Left forelimb (tissue), 1 donor: ENCODE measurements at places on chromosomes 5 and 9.

DNA sequence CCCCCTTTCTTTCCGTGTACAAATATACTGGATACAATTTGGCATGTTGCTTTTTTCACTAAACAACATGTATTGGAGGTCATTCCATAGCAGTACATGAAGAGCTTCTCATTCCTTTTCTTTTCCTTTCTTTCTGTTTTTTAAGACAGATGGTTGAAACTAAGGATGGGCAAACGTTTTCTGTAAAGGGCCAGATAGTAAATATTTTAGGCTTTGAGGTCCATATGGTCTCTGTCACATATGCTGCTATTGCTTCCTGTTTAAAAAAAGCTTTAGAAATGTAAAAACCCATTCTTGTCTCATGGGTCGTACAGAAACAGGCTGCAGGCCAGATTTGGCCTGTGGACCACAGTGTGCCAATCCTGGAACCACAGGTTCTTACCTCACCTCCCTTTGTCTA lies 160.1 kb downstream of the ACER2 start:
- no peak for DNase-seq

DNA sequence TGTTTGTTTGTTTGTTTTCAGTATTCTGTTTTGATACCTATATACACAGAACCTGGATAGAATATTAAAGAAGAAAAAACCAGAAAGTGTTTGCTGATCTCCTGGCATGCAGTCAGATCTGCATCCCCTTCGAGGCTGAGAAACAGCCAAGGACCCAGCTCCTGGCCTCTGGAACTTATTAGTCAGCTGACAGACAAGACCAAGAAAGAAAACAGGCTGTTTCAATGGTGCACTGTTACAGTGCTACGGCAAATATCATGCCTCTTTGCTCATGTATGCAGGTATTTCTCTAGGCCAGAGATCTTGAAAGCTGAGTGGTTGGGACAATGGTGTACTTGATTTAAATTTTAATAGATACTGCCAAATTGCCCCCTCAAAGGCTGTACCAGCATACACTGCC lies 95.0 kb downstream of the C5orf15 start:
- DNase-seq = no peak

DNA sequence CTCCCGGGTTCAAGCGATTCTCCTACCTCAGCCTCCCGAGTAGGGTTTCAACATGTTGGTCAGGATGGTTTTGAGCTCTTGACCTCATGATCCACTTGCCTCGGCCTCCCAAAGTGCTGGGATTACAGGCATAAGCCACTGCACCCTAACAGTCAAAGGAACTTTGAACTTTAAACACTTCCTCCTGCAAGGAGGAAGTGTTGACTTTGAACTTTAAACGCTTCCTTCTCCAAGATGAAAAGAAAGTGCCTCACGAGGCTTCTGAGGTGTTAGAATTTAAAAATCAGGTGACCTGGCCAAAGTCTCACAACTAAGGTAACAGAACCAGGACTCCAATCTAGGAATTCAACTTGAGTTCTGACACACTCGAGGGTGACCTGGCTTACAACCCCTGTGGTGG lies 150.9 kb downstream of the BRINP1 start:
- DNase-seq = no peak

- no peak for DNase-seq
Measured at GRCh38 chr9:98147582-98147981, 28.6 kb upstream of the TRIM14 start.

DNA sequence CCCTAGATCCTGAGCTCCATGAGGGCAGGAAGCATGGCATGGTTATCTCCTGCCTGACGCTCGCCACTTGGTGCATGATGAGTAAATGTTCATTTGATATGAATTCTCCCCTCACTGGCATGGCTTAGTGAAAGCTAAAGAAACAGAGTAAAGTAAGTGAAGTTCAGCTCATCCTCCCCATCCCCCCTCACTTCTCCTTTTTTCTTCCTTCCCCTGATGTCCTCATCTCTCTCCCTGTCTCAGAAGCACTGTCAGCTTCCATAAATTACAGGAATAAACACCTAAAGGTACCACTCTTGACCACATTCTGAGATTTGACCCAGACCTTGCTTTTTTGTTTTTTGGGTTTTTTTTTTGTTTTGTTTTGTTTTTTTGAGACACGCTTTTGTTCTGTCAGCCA lies 73.3 kb downstream of the SNX18 start:
- no peak for DNase-seq

DNA sequence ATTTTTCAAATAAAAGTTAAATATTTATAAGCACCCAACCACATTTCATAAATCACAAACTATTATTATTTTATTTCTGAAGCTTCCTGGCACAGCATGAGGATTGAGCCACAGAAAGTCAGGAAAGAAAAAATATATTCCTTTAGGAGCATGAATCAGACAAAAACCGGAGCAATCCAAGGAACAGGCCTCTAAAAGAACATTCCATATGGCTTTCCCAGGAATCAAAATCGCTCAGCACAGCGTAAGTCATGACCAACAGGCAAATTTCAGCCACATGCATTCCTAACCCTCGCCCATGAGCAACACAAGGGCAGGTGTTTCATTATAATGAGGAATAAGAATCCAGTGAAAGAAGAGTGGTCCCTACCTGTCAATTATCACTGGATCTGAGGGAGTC lies 26.7 kb downstream of the EBF1 start:
- DNase-seq = no peak

DNA sequence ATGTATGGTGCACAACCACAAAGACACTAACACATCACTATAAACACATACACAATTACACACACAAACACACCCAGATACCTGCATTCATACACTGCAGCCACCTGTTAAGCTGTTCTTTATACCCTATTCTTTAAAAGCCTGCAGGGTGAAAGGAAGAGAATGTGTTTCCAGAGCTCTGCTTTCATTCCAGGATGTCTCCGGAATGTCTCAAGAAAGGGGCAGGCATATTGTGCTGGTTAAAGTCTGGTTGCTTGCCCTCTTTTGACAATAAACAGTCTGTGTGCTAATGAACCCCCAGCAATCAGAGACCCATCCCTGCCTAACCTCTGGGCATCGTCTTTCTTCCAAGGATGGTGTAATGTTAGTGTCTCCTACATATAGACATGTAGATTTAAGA lies 181.6 kb downstream of the EPB41L4A start:
- no peak for DNase-seq

GRCh38 chr5:117682416-117682815 lies 1107.8 kb upstream of the SEMA6A start:
- DNase-seq = no peak

DNA sequence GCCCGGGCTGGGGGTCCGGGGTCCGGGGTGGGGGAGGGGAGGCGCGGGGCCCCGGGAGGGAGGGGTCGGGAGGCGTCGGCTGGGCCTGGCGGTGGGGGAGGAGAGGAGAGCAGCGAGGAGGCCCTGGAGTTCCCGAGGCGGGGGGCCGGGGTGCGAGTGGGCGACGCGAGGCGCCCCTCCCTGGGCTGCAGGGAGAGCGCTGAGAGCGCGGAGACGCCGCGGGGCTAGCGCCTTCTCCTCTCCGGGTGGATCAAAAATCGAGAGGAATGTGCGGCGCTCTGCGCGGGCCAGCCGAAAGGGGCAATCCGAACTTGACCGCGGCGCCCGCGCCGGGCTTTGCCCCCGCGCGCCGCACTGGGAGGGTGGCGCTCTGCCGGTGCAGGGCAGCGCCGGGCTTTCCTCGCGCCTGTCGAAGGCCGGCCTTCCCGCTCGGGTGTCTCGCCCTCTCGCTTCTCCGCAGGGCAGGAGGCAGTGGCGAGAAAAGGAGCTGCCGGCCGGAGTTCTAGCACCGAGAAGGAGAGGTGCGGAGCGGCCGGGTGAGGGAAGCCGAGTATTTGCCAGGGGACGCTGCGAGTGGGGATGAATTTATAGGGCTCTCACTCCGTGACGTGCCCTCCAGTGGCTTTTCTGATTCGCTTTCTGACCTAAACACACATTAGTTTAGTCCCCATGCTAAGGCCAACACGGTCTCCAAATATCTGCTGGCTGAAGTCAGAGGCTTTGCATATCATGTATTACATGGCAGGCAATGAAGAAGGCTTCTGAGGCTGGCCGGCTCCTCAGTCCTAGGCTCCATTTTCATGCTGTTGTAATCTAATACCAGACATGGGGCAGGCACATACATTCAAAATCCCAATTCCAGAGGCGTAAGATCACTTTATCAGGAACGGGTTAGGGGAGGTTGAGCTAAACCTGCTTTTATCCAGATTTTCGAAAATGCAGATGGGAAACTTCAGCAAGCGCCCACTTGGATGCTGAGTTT lies 503 bp upstream of the GDNF start:
- peak; percentile 76 for DNase-seq

- no peak for DNase-seq
Measured at GRCh38 chr9:130422546-130422945, 22.2 kb upstream of the ASS1 start.

DNA sequence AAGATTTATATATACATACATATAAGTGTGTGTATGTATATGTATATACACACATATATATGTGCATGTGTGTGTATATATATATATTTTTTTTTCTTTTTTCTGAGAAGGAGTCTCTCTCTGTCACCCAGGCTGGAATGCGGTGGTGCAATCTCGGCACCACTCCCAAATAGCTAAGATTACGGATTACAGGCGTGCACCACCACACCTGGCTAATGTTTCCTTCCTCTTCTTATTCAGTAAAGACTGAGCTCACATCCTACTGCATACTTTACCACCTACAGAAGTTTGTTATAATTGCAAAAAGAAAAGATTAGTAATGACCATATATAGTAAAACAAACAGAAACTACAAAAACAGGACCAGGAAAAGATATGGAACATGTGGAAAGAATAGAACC lies 23.1 kb upstream of the ZNF354B start:
- no peak for DNase-seq

- no peak for DNase-seq
Measured at GRCh38 chr5:54867310-54867944, 118.0 kb downstream of the ESM1 start.

DNA sequence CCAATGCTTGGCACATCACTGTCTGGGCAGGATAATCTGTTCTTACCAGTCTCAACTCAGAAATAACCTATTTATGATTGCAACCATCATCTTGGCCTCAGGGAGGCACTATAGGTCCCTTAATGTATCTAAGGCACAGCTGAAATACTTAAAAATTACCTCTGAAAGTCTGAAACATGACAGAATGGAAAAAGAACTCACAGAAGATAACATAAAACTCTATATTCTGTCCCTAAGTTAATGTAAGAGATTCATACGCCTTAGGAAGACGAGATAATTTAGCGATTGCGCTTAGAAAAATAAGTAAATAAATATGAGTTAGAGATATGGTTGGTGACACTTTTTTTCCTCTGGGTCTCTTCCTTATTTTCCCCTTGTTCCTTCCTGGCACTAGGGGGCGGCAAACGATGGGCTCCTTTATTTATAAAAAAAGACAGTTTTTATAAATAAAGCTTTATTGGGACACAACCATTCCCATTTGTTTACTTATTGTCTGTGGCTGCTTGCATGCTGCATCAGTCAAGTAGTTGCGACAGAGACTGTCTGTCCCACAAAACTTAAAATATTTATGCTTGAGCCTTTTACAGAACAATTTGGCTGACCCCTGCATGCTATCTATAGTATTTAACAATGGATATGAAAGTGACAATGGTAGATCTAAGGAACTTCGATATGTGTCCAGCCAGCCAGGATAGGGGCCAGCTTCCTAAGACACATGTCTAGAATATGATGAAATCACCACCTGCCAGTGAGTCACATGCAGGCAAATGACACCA lies 79.6 kb downstream of the PDE4D start:
- no peak for DNase-seq

DNA sequence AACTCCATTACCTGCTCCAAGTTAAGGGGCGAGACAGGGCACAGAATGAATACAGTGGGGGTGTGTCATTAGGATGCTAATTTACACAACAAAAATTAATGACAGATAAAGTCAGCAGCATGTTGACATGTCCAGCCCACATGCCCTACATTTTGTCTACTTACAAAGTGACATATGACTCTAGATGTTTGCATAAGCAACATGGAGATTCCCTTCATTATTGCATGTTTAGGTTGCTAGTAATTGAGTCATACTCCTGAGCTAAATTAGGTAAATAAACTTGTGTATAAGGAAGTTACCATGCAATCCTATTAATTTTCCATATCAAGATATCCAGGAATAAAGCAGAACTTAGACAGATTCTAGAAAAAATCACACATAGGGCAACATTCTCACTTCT lies 232.2 kb downstream of the PDE4D start:
- DNase-seq = no peak
